Activated CD8-positive, alpha-beta T cell treated with anti-CD3 and anti-CD28 coated beads for 36 hours (primary cell): ENCODE measurements at places on chromosomes 2 and 18. TPM values are rescaled to one million over a fixed set of nuclear protein-coding genes. Genes with fewer than 3 reads are reported as not detected.

- DNase-seq, result no peak
These were observed 56.1 kb downstream of the NCKAP5 start for GRCh38 chr2:133512121-133512520.

- DNase-seq, result no peak
These were observed 182.6 kb downstream of the PDE11A start for GRCh38 chr2:177889818-177890460.

DNA sequence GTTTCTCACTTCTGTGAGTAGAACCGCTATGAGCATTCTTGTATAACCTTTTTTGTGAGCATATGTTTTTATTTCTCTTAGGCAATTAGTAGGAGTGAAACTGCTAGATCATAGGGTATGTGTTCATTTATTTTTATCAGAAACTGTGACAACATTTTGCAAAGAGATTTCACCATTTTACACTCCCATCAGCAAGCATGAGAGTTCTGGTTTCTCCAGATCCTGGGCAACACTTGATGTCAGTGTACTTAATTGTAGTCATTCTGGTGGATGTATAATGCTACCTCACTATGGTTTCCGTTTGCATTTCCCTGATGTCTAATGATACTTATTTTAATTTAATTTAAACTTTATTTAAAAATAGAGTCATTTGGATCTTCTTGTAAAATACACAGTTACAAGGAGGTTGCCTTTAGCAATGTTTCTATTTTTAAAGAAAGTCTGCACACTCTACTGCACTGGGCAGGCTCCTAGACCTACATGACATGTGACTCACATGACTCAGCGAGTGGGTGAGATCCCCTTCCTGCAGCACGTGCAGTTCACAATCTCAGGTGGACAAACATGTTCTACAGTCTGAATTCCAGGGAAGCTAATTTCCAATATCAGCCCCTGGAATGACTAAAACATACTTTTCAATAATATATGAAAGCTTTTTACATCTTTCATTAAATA is 127.0 kb upstream of the BCL2L11 start:
- DNase-seq, result peak; percentile 31

- DNase-seq, result no peak
These were observed 57.2 kb downstream of the SOX11 start for GRCh38 chr2:5749347-5749746.

DNA sequence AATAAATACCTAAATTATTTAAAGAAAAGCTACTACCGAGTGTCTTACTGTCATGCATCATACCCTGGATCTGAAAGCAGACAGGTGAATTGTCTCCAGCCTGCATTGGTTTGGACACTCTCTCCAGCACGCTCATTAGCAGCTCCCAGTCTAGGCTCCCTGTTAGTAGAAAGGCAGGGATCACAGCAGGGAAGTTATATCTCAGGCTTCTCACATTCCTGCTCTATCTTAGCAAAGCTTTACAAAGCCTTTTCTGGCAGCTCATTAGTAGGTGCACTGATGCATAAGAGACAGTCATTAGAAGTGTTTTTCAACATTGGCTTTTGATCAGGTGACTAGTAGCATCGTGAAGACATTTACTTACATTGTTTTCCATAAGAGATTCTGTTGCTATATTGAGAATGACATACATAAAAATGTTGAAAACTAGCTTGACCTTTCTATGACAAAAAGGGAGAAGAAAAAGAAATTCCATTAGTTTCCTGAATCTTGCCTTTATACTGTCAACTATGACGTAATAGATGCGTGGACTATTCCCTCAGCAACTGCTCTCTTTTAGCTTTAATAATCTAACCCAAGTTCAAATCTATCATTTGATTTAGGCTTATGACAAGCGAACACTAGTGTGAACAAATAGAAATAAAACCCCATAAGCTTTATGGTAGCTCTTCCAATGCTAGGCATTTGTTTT is 408.7 kb upstream of the KCNH7 start:
- DNase-seq, result no peak

DNA sequence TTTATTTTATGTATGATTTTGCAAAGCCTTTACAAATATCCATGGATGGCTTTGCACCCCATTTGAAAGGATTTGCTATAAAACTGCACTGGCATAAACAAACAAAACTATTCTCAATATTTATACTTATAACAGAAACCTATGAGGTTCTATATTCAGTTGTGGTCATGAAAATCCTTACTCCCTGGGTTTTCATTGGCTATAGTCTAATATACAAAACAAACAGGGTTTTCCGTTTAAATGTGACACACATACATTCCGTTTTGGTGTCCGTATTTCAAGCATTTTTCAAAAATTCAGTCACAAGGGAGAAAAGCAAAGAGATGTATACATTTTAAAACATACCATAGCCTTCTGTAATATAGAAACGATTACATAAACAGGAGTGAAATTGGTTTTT is 100.0 kb downstream of the TCF4 start:
- no peak for DNase-seq

GRCh38 chr2:150166313-150167051 is 321.0 kb downstream of the RND3 start:
- no peak for DNase-seq

DNA sequence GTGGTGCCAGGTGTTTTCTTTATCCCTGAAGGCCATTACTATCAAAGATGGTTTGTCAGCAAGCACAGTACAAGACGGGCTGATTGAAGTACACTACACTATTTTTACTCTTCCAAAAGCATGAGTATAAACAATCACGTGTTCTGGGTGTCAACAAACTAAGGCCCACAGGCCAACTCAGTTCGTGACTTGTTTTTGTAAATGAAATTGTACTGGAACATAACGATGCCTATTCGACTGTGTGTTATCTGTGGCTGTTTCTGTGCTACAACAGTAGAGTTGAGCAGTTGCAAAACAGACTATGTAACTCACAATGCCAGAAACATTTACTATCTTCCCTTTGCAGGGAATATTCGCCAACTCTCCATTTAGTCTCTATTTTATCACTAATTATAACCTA is 12.3 kb downstream of the MRPS5 start:
- no peak for DNase-seq

- DNase-seq, result no peak
These were observed 42.5 kb downstream of the SLC9A2 start for GRCh38 chr2:102661846-102662245.

- DNase-seq, result no peak
These were observed 147.1 kb downstream of the WDSUB1 start for GRCh38 chr2:159139216-159139933.

DNA sequence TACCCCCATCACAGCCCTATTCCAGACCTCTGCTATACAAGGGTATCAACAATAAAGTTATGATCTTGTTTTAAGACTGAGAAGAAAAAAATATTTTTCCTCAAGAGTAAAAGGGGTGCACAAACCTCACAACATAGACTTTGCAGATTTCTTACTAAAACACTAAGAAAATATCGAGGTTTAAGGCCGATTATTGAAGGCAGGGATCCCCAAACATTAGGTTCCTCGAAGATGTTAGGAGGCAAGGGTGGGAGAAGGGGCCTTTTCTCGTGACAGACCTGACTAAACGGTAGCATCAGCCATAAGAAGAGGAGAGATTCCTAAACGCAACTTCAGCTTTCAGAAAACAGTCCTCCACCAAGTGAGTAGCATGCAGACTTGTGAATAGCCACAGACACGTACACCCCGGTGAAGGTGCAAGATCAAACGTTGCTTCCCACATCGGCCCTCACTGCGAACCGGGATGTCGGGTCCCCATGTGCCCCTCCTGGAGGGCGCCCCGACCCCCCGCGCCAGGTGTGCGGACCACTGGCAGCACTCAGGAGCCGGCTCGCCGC is 678 bp downstream of the PIAS2 start:
- peak; percentile 49 for DNase-seq

DNA sequence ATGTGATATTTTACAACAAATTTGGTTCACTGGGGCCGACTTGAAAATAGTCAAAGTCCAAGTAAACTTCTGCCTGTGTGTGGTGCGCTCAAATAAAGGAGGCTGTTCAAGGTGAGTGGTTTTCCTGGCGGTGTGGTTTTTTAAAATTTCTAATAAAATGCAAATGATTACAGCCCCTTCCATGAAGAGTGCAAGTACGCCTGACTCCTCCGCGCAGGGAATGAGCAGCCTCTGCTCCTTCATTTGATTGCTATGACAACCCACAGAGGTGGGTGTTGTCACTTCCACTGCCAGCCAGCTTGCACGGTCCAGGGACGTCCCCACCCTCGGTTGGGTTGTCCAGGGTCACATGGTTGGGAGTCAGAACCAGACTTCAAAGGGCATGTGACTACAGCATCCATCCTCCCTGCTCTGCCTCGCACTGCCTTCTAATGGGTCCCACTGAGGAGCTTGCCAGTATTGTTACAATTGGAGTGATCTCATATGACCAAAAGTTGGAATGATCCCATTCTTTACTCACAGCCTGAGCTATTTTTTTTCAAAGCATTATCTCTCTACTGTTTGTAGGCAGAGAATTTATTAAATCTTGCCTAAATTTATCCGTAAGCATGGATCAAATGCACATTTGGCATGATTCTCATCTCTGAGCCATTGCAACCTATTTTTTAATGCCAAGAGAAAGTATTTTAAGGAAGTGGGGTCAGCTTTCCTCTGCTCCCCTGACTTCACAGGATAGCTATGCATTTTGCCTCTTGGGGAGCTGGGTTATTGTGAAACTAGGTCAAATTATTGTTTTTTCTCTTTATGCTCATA is 121.3 kb downstream of the AGAP1 start:
- DNase-seq, result no peak

DNA sequence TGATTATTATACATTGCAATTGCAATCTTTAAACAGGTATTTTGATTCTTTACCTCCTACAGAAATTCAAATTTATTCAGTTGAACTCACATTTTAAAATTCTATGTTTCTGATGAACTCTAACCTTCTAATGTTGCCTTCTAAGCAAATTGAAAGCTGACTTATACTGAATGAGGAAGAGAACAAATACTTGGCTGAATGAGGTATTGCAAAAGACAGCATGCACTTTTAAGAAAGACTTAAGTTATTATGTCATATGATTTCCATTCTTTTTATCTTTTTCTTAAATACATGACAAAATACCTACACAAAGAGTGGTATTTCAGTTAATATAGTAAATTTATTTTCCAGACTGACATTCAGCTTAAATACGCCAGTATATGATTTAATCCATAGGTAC is 64.7 kb downstream of the FAM228A start:
- DNase-seq, result no peak

- DNase-seq, result no peak
These were observed 23.8 kb upstream of the CCL20 start for GRCh38 chr2:227789803-227790202.

- no peak for DNase-seq
These were observed 4.8 kb upstream of the PARD6G start for GRCh38 chr18:80252136-80252535.

- no peak for DNase-seq
These were observed 167.2 kb upstream of the SPOPL start for GRCh38 chr2:138334323-138334722.

DNA sequence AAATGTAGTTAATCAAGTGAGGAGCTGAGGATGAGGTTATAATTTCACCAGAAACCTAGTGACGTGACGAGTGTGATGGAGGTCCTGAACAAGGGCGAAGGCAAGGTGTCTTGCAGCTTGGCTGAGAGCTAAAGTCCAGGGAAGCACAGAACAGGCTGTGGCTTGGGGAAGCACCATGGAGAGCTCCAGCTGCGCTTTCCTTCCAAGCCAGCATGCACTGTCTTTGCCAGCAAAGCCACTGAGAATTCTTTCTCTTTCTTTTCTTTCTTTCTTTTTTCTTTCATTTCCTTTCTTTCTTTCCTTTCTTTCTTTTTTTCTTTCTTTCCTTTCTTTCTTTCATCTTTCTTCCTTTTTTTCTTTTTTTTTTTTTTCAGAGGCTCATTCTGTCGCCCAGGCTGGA is 239.3 kb downstream of the FBXO15 start:
- peak; percentile 6 for DNase-seq

DNA sequence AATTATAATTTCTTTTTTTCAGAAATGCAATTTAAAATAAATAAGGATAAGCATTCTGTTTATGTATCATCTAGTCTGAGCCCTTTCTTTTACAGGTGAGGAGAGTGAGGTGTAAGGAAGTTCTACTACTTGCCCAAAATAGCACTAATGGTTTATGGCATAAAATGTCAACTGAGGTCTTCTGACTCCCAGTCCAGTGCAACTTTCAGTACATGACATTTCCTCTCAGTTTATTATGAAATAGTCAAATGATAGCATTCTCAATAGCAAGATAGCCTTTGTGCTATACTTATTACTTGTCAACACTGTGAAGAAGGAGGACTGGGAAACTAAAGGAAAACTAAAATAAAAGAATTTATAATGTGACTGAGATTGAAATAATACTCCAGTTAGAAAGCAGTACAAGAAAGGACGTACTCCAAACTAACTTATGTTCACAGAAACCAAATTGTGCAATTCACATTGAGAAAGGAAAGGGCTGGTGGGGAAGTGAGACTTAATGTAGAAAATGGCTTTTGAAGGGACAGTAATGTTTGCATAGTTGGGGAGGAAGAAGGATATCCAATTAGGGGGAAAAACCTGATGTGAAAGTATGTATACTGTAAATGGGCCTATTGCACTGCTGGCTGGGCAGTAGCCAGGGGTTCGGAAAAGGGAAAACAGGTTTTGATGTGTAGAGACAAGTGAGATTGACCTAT is 166.7 kb upstream of the ZEB2 start:
- DNase-seq, result no peak

DNA sequence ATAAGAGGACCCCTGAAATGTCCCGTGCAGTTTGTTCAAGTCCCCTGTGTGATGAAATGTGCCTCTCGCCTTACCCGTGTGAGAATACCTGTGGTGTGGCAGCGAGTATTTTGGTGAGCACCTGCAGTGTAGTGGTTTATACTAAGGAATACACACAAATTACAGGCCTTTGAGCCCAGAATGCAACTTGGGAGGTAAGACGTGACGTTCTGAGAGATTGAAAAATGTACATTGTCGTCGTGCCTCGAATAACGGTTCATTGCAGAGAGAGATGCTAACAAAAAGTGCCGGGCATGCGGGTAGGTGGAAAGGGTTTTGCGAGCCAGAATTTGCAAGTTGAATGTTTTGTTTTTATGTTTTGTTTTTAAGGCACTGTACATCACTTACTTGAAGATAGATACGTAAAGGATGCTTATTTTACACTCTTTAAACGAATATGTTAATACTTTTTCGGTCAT is 867 bp downstream of the RBBP8 start:
- no peak for DNase-seq

DNA sequence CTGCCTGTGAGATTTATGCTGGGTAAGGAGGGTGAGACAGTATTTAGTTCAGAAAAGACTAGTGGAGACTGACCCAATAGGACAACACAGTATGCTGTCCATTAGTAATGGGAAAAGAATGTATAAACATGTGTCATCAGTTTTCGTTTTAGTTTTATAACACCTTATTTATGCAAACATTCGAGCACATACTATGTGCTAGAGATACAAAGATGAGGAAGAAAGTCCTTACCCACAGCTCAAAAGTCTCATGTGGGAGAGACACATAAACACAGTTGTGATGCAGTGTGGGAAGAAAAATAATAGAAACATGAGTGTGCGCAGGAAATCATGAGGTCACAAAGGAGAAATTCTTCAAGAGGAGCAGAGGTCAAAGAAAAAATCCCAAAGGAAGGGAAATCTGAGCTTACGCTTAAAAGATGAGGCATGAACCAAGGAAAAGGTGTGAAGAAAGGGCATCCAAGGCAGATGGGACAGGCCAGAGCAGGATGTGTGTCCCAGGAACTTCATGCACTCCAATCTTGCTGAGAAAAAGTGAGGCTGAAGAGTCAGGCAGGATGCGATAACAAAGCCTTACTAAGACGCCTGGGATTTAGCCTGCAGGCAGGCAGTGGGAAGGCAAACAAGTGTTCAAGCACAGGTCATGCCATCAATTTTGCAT is 8.1 kb downstream of the METTL21A start:
- no peak for DNase-seq

The SCG2 gene
- total RNA-seq, result not detected

The GPR35 gene
- total RNA-seq, result 14.4 TPM

The COPS7B gene
- total RNA-seq, result 53.6 TPM

The ATP8B1 gene
- total RNA-seq, result 0.18 TPM

The PLGLB2 gene
- total RNA-seq, result 0.32 TPM
